ENCODE measurements at places on chromosomes 16 and 17.

GRCh38 chr16:15477802-15478201 is 43.4 kb downstream of the BMERB1 start:
- DNase-seq = no peak

DNA sequence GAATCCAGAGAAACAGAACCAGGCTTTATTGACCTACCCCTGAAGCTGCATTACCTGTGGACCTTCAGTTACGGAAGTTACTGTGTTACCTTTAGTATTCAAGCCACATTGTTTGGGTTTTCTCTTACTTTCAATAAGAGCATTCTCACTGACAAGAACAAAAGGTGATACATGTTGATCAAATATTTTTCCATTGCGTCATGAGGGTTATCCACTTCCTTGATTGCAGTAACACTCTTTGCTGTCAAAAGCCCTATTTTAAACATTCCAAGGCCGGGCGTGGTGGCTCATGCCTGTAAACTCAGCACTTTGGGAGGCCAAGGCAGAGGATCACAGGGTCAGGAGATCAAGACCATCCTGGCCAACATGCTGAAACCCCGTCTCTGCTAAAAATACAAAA is 28.6 kb upstream of the PAFAH1B1 start:
- no peak for DNase-seq

- no peak for DNase-seq
Measured at GRCh38 chr16:3965781-3966582, 85.5 kb upstream of the CREBBP start.

- DNase-seq = peak; percentile 64
Measured at GRCh38 chr16:73068541-73069401, 20.8 kb upstream of the ZFHX3 start.

DNA sequence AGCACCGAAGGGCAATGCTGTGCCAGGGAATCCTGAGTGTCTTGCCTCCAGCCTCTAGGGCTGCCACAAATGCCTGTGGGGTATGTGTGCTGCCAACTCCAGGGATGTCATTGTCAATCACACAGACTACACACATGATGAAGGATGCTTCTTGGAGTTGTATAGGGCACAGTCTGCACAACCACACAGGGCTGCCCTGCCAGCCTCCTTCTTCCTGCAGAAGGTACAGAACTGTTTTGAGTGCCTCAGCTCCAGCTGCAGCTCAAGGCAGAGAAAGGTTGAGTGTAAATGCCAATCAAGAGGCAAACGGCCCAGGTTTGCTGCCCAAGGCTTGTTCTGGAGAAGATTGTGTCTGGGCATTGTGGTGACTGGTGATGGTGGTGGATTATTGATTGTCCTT is 15.6 kb downstream of the SCNN1B start:
- no peak for DNase-seq

GRCh38 chr17:41049110-41049509 is 2.0 kb upstream of the KRTAP2-1 start:
- peak; percentile 51 for DNase-seq

DNA sequence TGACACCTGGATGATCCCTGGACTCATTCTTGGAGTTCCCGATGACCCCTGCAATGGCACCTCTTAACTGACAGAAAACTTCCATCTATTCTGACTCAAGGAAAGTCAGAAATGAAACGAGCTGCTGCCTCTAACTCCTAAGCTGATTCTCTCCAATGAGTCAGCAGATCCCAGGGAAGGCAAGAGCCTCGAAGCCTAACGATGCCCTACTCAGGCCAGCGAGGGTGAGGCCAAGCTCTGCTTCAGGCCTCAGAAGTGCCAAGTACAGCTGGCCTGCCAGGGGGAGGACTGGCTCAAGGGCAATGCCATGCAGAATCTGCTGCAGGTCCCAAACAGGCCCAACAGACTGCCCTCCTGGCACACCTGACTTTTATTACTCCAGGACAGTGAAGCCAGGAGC is 36.3 kb downstream of the PLXDC1 start:
- DNase-seq = no peak

GRCh38 chr16:14109077-14109775 is 38.1 kb downstream of the MRTFB start:
- DNase-seq = no peak

DNA sequence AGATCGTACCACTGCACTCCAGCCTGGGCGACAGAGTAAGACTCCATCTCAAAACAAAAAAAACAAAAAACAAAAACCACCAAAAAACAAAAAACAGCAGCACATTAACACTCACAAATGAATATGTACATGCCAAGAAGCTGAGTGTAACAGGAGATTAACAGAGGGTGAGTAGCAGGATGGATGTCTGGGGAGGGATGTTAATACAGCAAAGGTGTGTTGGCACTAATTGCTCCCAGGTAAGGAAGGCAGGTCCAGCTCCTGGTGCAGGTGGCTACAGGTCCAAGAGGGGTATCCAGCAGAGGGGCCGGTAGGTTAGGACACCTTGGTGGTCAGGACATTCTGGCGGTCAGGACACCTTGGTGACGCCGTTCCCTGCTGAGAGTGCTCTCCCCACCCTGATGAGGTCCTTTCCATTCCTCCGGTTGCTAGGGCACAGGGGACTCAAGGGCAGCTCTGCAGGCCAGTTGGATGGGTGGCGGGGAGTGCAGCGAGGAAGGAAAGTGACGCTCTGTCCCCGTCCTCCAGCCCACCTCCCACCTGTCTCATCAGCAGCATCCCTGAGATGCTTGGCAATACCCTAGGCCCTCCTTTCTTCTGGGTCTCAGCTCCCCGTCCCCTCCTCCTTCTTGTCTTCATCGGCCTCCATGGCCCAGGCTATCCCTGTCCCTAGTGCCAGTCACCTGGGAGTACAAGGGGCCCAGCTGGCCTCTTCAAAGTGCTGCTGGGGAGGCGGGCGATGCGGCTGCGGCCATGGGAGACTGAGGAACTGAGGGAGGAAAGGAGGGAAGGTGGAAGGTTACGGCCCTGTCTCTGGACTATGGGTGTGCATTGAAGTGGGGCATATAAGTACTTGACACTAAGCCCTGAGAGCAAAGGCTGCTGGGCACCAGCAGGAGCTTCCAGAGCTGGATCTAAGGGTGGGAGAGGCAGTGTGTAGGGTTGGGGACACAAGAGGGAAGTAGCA is 10.7 kb upstream of the GFAP start:
- DNase-seq = no peak

DNA sequence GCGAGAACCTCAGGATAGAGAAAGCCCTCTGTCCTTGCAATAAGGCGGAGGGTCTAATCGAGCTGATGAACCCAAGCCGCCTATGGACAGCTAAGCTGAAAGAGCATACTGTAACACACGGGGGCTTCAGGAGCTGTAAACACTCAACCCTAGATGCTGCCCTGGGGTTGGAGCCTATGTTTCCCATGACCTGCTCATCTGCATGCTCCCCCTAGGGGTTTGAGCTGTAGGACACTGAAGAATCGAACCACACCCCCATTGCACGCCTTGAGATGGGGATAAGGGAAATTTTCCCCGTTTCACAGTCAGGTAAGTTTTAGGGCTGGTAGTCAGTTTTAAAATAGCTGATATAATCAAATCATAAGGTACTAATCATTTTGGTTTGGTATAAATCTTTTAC is 675.6 kb upstream of the CDH8 start:
- DNase-seq = no peak

- DNase-seq = no peak
Measured at GRCh38 chr16:72809446-72809845, 238.5 kb downstream of the ZFHX3 start.

GRCh38 chr17:60314423-60314822 is 77.5 kb downstream of the USP32 start:
- DNase-seq = no peak

DNA sequence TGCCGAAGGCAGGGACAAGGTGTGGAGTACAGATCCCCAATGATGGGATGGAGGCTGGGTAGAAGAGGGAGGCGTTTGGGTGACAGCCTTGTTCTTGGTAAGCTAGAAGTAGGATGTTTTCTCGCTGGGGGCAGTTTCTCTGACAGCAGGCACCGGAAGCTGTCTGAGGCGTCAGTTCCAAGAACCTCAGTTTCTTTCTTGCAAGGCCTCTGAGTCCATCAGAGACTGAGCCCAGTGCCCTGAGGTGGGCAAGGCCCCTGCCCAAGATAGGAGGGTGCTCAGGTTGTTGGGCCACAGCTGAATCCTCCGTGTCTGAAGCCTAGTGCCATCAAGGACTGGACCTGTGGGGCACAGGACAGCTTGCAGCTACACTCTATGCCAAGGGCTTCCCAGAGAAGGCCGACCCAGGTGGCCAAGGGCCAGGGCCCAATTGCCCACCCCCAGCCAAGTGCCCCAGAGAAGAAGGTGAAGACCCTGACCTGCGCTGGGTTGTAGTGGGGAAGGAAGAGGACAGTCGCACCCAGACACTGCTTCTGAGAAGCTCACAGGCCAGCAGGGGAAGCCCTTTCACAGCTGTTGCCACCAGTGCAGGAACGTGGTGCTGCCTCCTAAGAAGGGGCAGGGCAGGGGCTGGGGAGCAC is 13.1 kb downstream of the CYB5D2 start:
- no peak for DNase-seq

DNA sequence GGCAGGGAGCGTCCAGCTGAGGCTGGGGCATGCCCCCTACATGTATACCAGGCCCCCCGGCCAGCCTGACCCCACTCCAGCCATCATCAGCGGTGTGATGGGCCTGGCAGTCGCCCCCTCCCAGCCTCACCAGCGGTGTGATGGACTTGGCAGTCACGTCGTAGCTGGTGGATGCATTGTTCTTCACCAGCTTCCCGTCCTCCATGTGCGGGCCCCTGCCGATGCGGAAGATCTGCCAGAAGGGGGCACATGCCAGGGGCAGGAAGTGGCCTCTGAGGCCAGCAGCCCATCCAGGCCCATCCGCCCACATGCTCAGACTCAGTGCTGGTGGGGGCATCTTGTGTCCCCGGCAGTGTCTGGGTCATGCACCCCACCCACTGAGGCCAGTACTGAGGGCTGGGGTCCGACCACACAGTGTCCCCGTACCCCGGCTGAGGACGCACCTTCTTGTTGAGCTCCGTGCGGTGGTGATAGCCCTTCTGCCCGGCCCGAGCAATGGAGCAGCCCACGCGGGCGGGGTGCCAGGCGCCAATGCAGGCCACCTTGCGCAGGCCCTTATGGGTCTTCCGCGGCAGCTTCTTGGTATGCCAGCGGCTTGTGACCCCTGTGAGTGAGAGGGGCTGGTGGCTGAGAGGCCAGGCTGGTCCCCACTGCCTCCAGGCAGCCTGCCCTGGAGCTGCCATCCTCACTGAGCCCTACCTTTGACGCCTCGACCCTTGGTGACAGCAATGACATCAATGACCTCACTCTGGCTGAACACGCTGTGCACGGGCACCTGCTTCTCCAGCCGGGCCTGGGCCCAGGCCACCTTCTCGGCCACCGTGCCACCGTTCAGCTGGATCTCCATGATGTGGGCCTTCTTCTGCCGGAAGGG is 3.7 kb upstream of the MSRB1 start:
- no peak for DNase-seq

GRCh38 chr17:74612046-74612445 is 11.5 kb downstream of the CD300E start:
- no peak for DNase-seq

DNA sequence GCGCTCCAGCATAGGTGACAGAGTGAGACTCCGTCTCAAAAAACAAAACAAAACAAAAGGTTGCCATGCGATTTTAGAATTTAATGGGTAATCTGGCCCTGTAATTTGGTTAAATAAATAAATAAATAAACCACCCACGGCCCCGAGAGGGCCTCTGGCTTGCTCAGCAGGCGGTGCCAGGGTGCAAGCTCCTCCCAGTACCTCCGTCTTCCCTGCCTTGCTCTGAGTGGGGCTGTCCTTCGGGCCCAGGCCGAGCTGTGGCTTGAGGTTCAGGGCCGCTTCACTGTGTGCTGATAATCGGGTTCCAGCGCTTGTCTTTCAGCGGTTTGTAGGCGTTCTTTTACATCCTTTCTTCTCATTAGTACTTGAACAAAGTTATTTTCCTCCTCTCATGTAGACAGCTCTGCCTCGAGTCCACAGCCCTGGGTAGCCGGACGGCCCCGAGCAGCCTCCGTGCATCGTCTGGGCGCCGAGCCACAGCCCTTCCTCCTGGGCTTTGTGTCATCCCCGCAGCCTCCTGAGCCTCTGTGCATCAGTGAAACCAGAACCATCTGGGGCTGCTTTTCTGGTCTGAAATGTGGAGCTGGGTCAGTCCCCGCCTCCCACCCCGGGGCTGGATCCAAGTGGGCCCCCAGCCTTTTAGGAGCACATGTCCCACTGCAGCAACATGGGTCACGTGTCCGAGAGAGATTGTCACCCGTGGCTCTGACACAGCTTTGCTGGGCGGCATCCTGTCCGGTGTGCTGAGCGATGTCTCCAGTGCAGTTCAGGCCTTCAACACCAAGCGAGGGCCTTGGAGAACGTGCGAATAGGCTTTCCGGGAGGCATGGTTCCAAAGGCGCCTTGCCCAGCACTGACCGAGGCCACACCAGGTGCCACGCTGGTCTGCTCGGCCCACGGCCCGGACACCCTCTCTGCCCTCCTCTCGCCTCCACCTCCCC is 157.4 kb upstream of the CHMP6 start:
- peak; percentile 45 for DNase-seq

- no peak for DNase-seq
Measured at GRCh38 chr17:74132354-74132753, 71.1 kb upstream of the RPL38 start.

GRCh38 chr17:66542129-66542966 is 239.9 kb downstream of the PRKCA start:
- no peak for DNase-seq

DNA sequence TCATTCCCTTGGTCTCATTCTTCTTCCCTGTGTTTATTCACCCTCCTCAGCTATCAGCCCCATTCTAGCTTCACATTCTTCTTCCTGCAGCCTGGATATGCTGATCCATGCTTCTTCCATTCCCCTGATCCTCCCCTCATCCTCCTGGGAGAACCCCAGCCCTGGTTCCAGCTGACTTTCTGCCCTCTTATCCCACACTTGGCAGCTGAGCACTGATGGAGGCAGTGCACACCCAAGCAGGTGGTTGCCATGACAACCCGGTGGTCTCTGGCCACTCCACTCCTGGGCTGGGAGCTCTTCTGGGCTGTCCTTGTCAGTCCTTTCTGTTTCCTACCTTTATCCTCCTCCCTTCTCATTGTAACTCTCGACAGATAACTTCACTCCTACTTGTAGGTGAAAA is 16.7 kb upstream of the TUBG2 start:
- no peak for DNase-seq

GRCh38 chr17:9802697-9803096 is 11.3 kb upstream of the DHRS7C start:
- no peak for DNase-seq

DNA sequence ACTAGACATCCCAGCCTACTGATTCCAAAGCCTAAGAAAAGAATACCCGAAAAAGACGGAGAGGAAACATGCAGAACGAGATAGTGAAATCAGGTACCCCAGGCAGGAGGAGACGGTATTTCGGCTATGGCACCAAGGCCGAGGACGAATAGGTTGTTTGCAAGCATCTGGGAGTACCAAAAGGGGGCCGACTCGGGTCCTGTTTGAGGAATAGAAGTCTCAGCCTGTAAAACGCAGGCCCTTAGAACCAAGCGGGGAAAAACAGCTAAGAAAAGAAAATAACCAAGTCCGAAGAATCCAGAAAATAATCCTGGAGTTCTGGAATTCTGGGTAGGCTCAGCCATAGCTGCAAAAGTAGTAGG is 537 bp downstream of the SLC35B1 start:
- no peak for DNase-seq

DNA sequence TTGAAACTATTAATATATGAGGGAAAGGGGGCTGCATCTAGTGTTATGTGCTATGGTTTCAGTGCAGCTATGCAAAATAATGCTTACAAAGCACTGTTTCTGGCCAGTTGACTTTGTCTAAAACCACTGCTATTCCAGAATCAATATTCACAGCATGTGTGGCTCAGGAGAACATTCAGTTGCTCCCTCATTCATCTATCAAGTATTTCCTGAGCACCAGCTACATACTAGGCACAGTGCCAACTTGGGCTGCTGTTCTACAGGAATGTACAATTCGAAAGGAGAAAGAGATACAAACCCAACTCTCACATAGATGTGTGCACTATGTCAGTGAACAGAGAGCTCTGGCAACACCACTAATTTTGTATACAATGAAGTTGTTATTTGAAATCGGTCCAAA is 183.0 kb downstream of the PHKB start:
- no peak for DNase-seq
